Stimulated activated CD8-positive, alpha-beta memory T cell treated with anti-CD3 and anti-CD28 coated beads, Interleukin-2, amount 100 ng/mL, for 1 hour (primary cell): ENCODE measurements at places on chromosomes 1 and 21.

GRCh38 chr1:36446271-36446670, 4.0 kb downstream of the OSCP1 start:
- DNase-seq, result no peak

DNA sequence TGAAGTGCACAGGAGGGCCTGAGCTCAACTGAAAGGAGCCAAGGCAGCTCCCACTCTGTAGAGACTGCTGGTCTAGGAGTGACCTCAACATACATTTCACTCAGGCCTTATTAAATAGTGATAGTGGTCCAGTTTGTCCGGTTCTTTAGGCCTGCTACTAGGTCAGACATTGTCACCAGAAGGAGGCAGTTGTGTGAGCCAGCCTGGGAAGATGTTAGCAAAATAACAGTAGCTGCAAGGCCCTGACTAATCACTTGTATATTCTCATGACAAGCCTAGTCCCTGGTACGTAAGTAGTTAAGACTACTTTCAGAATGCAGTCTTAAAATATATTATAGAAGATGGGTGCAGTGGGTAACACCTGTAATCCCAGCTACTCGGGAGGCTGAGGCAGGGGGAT, 264.0 kb upstream of the CAMK1G start:
- no peak for DNase-seq

DNA sequence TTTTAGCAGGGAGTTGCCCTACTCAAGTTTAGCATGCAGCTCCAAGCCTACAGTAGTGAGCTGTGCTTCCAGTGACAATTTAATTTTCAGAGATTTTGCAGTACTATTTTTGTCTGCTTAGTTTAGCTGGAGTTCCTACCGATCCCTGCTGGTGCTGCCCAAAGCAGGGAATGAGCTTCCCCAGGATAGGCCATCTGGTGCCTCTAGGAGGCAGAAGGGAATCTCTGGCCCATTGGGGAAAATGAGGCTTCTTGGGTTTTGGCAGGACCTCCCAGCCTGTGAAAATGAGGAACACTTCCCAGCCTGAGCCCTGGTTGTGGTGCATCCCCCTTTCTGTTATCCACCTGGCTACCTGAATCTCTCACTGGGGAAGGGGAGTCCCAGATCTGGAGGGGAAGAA, 149.2 kb downstream of the RASAL2 start:
- no peak for DNase-seq

- DNase-seq, result no peak
Measured at GRCh38 chr1:37035014-37035691, 838 bp upstream of the GRIK3 start.

- no peak for DNase-seq
Measured at GRCh38 chr1:41535276-41535675, 50.8 kb upstream of the EDN2 start.

GRCh38 chr1:241816008-241816407, 32.0 kb upstream of the EXO1 start:
- DNase-seq, result no peak

DNA sequence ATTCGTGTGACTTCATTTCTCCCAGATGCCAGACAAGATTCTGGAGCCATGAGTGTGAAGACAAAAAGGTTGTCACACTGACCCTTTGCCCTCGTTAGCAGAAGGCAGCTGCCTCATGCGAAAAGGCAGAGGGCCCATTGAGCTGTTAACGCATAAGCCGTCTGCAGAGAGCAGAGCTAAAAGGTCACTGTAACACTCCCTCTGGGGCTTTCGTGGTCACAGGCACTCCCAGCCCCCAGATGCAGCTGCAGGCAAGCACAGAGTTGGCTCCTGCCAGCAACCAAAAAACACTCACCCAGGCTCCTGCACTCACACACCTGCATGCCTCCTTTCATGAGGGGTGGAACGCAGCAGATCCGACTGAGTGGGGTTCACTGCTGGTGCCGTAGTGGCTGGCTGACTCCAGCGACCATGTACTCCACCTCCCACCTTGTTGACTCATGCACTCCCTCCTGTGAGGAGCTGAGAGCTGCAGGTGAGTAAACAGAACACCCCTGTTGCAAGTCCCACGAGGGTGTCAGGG, 287.5 kb downstream of the SMYD3 start:
- DNase-seq, result no peak

- no peak for DNase-seq
Measured at GRCh38 chr21:45335761-45336534, 48.3 kb upstream of the POFUT2 start.

- no peak for DNase-seq
Measured at GRCh38 chr1:232925421-232926220, 24.8 kb upstream of the NTPCR start.

GRCh38 chr1:110021285-110021684, 13.1 kb upstream of the STRIP1 start:
- DNase-seq, result no peak

DNA sequence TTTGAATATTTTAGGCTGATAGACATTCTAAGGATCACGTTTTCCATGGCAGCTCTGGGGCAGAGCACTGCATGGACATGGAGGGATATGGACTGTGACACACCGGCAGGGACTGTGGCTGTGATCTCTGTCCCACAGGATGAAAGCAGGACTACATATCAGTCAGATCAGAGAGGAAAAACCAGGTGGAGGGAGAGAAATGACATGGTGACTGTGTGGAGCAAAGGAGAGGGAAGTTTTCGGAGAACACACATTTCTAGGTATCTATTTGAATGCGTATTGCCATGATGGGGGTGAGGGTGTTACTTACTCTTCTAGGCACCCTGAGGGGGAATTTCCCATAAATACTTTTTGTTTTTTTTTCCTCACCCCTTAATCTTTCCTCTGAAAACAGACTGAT, 3.2 kb upstream of the CD1C start:
- DNase-seq, result no peak

GRCh38 chr1:45544530-45544929, 6.1 kb upstream of the AKR1A1 start:
- DNase-seq, result no peak

DNA sequence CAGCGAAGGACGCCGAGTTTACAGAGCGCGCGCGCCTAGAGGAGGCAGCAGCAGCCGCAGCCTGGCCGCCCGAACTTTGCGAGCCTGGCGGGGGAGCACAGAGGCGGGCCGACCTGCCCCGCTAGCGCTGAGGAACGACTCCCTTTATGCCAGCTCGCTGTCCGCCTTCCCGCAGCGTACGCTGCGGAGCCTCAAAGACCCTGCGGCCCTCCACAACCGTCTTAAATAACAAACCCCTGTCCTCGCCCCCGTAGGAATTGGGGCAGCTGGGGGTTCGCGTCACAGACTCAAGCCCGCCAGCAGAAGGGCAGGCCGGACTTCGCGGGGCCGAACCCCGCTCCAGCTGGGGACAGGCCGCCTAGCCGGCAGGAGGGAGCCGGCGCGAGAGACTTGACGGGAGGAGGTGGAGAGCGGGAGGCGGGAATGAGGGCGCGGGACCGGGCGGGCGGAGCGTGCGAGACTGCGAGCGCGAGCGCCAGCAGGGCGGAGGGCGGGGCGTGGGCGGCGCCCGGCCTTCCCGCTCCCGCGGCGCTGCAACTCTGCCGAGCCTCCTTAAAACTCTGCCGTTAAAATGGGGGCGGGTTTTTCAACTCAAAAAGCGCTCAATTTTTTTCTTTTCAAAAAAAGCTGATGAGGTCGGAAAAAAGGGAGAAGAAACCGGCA, 1.8 kb upstream of the CDKN2C start:
- peak; percentile 60 for DNase-seq

GRCh38 chr1:53653631-53654030, 85.3 kb downstream of the GLIS1 start:
- DNase-seq, result no peak

GRCh38 chr1:217805792-217806191, 174.6 kb downstream of the SPATA17 start:
- no peak for DNase-seq

DNA sequence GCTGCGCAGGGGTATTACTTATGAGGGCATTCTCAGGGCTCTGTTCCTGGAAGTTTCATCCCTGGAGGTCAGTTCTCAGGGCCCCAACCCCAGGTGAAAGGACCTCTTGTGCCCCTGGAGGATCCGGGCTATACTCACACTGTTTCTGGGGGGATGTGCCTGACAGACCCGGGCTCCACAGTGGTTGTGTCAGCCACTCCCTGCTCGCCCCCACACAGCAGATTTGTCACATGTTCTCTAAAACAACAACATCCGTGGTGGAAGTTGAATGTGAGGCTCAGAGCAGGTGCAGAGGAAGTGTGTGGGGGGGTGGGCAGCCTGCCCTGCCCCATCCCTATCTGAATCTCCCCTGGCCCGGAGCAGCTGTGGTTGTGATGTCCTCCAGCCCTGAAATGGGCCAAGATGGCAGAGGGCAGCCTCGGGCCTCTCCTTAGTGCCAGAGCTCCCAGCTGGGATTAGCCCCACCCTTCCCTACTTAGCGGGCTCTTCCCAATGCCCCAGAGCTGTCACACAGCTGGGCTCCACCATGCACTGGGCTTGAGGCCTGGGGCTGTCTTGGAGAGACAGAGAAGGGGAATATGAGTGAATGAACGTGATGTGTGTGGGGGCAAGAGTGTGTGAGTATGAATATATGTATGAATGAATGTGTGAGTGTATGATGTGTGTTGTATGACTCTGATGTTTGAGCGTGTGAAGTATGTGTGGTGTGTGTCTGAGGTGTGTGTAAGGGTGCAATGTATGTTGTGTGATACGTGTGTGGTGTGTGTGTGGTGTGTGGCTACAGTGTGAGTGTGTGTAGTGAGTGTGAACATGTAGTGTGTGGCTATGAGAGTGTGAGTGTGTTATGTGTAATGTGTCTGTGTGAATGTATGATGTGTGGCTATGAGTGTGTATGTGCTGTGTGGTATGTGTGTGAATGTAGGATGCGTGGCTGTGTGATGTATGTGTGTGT, 1.5 kb upstream of the FCMR start:
- DNase-seq, result peak; percentile 43

DNA sequence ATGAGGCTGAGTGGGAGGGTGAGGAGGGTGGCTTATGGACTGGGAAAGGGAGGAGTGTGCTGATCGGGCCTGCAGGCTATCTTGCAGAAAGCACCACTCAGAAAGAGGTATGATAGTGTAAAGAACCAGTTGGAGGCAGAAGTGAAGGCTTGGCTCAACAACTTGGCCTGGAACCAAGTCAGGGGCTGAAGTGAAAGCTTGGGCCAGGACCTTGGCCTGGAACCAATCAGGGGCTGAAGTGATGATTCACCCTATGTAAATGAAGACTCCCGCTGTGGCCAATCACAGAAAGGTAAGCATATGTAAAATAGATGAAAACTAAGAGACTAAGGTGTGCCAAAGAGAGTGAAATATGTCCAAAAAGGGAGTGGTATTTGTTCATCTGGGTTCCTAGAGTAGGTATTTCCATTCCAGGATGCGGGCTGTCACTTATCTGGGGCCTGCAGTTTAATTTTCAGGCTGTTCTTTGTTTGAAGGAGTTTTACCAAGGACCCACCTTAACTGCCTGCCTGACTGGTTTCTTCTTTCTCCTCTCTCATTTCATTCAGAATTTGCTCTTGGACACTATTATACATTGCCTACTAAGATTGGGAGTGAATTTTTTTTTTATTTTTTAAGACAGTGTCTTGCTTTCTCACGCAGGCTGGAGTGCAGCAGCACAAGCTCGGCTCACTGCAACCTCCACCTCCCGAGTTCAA, 5.1 kb upstream of the RFX5 start:
- DNase-seq, result no peak

DNA sequence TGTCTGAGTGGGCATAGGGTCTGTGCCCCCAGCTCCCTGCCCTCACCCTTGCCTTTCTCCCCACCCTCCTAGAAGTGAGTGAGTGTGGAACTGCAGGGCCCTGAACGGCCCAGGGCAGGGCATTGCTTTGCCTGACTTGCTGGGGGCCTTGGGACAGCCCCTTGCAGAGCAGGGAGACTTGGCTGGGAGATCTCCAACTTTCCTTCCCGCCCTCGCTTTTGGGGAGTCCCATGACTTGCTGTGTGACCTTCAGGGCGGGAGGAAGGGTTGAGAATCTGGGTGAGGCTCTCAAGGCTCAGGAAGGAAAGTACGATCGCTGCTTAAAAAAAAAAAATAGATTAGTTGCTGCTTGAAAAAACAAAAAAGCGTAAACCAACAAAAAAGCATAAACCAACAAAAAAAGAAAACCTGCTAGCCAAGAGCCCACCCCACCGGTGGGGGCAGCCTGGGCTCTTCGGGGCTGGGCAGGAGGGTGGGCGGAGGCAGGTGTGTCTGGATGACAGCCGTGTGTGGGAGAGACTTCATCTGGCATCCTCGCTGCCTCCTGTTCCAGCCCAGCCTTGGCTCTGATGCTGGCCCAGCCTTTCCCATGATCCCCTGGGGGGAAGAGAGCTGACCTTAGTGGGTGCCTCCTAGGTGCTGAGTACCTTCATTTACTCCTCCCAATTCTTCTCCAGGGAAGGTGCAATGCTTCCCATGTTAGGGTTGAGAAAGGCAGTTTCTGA, 6.5 kb downstream of the NBL1 start:
- DNase-seq, result no peak

- DNase-seq, result no peak
Measured at GRCh38 chr1:62082456-62083363, 111.9 kb upstream of the L1TD1 start.

DNA sequence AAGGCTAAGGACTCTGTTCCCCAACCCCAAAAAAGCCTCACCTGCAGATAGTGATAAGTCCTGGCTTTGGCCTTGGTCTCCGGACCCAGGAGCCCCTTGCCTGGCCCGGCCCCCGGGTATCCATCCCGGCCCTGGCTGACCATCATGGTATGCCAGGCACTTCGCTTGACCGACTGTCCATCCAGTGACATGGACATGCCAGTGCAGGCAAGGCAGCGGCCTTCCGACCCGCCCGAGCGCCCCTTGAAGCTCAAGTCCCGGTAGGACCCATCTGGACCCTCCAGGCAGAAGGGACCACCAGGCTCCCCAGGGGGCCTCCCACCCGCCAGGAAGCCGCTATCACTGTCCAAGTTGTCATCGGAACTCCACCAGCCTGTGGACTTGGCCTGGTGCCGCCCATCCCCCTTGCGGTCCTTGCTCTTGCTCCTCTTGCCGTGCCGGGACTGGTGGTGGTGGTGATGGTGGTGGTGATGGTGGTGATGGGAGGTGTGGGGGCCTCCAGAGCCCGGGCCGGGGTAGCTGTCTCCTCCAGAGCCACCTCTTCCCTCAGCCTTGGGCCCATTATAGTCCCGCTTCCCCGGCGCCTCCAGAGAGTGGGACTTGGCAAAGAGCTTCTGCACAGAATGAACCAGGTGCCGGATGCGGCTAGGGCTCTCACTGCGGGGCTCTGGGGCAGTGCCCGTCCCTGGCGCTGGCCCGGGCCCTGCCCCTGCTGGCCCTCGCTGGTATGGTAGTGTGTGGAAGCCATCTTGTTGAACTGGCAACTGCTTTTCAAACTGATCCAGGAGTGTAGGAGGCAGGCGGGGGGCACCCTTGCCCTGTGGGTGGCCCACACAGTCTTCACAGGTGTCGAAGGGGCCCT, 25.0 kb downstream of the DLGAP3 start:
- no peak for DNase-seq
